ENCODE measurements at places on chromosomes 6 and 20.
A peak's percentile ranks its signal among the peaks of the same experiment; 100 is the strongest.

DNA sequence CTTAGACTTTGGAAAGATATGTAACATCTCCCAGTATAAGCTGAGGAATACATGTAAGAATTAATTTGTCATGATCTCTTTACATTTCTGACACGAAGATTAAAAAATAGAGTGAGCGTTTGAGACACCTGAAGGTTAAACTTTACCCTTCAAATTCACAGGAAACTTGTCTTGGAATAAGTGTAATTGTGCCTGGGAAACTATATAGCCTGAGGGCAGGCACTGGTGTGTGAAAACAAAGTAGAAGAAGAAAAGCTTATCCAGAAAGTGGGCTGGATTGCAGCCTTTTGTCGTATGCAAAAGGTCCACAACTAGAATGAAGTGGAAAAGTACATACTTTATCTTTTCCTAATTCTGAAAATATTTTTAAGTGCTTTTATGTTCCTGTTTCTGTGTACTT, 275.7 kb upstream of the TCF21 start:
- no peak for DNase-seq

DNA sequence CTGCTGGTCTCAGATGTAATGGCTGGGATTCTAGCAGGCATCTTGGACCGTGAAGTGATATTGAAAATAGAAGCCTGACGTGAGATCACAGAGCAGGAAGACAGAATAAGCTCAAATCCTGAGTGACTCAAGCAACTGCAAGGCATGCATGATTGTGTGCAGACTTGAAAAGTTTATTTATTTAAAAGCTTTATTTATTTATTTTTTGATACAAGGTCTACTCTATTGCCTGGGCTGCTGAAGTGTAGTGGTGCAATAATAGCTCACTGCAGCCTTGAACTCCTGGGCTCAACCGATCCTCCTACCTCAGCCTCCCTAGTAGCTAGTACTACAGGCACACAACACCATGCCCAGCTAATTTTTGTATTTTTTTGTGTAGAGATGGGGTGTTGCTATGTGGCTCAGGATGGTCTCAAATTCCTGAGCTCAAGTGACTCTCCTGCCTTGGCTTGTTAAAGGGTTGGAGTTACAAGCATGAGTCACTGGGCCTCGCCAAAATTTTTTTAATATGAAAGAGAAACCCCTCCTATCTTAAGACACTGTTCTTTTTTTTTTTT, 40.1 kb upstream of the RNF144B start:
- no peak for DNase-seq

- DNase-seq, result no peak
Observed at GRCh38 chr6:134123666-134124208, 71.3 kb upstream of the SLC2A12 start.

DNA sequence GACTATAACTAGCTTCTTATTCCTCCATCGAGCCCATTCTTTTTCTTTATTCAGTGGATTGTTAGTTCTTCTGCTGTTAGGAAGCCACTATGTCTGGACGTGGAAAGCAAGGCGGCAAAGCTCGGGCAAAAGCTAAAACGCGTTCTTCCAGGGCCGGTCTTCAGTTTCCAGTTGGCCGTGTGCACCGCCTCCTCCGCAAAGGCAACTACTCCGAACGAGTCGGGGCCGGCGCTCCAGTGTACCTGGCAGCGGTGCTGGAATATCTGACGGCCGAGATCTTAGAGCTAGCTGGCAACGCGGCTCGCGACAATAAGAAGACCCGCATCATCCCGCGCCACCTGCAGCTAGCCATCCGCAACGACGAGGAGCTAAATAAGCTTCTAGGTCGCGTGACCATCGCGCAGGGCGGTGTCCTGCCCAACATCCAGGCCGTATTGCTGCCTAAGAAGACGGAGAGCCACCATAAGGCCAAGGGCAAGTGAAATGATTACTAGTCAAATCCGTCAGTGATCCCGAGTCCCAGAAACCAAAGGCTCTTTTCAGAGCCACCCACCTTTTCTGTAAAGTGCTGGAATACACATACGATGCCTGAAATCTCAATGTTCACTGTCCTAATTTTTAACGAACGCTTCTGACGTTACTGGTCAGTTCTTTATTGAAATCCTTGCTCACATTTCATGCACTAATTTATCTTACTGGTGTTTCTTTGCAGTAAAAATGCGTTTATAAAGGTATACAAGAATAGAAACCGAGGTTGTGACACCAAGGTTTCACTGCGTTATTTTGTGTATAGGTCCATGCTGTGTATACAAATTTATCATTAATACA, 129.9 kb downstream of the HFE start:
- DNase-seq, result peak; percentile 51

- no peak for DNase-seq
Observed at GRCh38 chr20:7090811-7091210, 323.3 kb downstream of the BMP2 start.

DNA sequence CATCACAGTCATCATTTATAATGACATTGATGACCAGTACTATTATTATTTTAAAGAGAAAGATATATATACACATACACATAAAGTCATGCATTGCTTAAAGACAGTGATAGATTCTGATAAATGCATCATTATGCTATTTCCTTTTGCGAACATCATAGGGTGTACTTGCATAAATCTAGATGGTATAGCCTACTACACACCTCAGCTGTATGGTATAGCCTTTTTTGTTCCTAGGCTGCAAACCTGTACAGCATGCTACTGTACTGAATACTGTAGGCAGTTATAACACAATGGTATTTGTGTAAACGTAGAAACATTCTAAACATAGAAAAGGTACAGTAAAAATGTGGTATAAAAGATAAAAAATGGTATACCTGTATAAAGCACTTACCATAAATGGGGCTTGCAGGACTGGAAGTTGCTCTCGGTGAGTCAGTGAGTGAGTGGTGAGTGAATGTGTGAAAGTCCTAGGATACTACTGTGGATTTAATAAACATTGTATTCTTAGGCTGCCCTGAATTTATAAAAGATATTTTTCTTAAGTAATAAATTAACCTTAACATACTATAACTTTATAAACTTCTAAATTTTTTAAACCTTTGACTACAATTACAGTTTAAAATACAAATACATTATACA, 23.9 kb downstream of the QKI start:
- DNase-seq, result no peak

DNA sequence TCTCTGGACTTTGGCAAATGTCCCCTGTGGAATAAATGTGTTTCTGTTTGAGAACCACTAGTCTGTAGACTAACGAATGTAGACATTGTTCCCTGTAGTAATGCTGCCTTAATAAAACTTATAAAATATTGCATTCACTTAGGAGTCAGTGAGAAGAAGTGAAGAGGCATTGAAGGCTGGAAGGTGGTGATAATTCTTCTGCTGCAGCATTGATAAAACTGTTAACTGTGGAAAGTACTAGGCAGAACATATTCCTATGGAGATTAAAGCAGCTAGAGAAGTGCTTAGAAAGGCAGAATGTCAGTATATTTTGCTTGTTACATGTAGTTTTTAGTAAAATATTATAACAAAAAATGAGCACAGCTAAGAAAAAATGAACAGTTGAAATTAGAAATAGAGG, 4.8 kb downstream of the PGK2 start:
- DNase-seq, result no peak

- no peak for DNase-seq
Observed at GRCh38 chr6:156273065-156273711, 504.0 kb upstream of the ARID1B start.

- DNase-seq, result no peak
Observed at GRCh38 chr20:36071848-36072247, 82.7 kb upstream of the EPB41L1 start.

- DNase-seq, result no peak
Observed at GRCh38 chr6:33315793-33316602, 1.5 kb downstream of the ZBTB22 start.

DNA sequence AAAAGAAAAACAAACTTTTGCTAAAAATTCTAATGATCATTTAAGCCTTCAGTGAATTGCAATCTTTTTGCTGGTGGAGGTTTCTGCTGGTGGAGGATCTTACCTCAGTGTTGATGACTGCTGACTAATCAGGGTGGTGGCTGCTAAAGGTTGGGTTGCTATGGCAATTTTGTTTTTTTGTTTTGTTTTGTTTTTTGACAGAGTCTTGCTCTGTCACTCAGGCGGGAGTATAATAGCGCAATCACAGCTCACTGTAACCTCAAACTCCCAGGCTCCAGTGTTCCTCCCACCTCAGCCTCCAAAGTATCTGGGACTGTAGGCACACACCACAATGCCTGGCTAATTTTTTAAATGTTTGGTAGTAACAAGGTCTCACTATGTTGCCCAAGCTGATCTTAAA, 94.7 kb downstream of the ANKRD6 start:
- no peak for DNase-seq

GRCh38 chr6:74197310-74197709, 501.3 kb downstream of the CD109 start:
- no peak for DNase-seq

- no peak for DNase-seq
Observed at GRCh38 chr20:18176318-18176785, 38.7 kb downstream of the KAT14 start.
